Activated naive CD8-positive, alpha-beta T cell treated with anti-CD3 and anti-CD28 coated beads, Interleukin-2, amount 10 ng/mL, durations not matched to agents 7 days and 5 days (primary cell): ENCODE measurements at places on chromosomes 3 and 15.

GRCh38 chr15:39393575-39394335 is 187.1 kb upstream of the THBS1 start:
- DNase-seq = no peak

- peak; percentile 60 for DNase-seq
Observed at GRCh38 chr3:11096266-11097139, 57.8 kb upstream of the HRH1 start.

GRCh38 chr3:280681-281080 is 84.1 kb downstream of the CHL1 start:
- no peak for DNase-seq

DNA sequence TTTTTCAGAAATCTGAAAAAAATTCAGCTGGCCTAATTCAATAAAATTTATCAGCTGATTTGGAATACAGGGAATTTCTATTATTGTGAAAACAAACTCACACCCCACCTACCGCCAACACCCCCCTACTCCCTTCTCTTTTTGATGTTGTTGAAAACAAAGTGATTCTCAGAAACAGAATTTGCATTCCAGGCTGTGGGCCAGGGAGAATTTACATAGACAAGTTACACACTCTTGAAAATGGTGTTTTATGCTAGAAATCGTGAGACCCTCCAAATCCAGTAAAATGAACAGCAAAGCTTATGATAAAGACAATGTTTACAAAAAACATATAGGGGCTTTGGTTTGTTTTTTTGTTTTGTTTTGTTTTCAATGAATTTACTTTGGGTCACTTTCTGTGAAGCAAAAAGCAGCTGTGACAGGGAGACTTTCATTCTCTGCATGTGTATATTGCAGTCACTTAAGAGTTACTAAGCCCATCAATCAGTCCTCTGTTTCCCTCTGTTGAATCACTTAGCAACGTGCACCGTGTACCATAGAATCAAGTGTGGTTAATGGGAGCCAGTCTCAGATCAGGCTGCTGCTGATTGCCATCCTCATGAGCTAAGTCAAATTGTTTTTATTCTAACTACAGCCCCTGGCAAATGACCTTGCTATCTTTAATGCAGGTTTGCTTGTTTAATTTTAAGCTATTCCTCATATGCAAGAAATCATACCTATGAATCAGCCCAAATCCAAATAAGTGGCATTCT is 159.8 kb downstream of the ALCAM start:
- DNase-seq = no peak
